ENCODE measurements at places on chromosomes 1 and 21.
A peak's percentile ranks its signal among the peaks of the same experiment; 100 is the strongest.

DNA sequence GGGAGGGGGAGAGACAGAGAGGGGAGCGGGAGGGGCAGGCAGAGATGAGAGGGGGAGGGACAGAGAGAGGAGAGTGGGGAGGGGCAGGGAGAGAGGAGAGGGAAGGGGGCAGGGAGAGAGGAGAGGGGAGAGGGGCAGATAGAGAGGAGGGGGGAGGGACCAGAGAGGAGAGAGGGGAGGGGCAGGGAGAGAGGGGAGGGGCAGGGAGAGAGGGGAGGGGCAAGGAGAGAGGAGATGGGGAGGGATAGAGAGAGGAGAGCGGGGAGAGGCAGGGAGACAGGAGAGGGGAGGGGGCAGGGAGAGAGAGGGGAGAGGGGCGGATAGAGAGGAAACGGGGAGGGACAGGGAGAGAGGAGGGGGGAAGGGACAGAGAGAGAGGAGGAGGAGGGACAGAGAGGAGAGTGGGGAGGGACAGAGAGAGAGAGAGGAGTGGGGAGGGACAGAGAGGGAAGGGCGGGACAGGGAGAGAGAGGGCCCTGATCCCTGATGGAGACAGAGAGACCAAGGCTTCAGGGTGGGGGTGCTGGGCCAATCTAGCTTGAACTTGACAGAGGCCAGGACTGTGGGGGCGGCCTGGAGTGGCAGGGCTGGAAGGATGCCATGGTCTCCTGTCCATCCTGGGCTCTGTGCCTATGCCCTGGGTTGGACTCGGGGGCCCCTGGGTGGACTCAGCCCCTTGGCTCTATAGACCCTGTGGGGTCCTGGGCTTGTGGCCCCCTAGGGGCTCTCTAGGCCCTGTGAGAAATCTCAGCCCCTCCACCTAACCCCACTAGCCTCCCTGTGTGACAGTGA lies 43.6 kb downstream of the DMRTB1 start:
- DNase-seq, result no peak

- no peak for DNase-seq
Measured at GRCh38 chr1:101203820-101204540, 32.8 kb upstream of the S1PR1 start.

GRCh38 chr1:234583755-234584419 lies 26.1 kb downstream of the IRF2BP2 start:
- DNase-seq, result no peak

DNA sequence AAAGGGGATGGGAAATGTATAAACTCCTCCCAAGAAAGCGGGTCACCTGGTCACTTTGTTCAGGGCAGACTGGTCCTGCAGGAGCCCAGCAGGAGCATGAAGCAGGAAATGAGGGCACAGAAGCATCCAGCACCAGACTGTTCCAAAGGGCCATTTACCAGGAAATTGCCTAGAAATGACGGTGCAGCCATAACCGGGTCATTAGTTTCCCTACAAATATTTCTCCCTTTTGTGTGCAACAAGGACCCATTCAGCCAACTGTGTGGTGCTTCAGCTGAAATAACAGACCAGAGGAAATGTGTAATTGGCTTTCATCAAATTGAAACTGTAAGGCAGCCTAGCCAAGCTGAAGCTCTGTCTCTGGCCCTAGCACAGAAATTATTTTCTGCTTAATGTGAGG lies 7.6 kb upstream of the CTTNBP2NL start:
- peak; percentile 13 for DNase-seq

DNA sequence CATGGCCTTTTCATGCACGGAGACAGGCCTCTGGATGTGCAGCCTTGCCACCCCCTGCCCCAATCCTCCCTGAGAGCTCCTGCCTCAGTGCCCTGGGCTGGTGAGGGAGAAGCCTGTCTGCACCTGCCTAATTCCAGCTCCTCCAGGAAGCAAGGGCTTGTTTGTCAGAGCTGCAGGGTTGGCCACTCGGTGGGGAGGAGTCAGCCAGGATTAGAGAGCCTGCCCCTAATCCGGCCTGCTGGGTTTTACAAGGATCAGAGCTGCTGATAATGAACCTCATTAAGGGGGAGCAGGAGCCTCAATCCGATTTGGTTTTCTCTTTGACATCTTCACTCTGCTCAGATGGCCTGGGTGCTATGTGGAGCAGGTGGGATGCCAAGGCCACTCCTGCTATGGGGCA lies 31.9 kb upstream of the LHX4 start:
- no peak for DNase-seq

DNA sequence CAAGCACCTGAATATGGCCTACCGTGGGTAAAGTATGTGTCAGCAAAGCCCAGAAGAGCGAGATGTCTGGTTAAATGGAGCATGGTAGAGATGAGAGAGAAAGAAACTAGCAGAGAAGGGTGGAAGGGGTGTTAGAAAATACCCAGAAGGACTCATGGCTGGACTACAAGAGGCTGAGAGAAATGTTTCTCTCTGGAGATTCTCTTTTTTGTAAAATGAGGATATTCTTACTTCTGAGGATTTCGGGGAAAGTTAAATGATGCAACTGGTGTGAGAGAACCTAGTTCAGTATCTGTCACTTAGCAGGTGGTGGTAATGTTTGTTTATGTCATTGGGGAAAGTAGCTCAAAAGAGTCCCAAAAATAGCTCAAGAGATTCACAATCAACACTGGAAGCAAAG lies 7.2 kb upstream of the EPS15 start:
- no peak for DNase-seq

DNA sequence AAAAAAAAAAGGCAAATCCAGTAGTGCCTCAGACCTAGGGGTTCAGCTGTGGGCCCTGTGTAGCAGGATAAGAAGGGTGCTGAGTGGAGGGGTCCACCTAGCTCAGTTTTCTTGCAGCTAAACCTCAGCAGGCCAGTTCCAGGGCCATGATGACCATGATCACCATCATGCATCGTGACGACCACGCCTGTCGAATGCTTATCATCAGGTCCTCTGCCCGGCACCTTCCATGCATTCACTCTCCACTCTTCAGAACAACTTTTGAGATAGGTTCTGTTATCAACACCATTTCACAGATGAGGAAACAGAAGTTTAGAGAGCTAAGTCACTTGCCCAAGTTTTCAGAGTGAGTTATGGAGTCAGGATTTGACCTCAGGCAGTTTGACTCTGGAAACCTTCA lies 54.9 kb downstream of the ACBD3 start:
- DNase-seq, result no peak

DNA sequence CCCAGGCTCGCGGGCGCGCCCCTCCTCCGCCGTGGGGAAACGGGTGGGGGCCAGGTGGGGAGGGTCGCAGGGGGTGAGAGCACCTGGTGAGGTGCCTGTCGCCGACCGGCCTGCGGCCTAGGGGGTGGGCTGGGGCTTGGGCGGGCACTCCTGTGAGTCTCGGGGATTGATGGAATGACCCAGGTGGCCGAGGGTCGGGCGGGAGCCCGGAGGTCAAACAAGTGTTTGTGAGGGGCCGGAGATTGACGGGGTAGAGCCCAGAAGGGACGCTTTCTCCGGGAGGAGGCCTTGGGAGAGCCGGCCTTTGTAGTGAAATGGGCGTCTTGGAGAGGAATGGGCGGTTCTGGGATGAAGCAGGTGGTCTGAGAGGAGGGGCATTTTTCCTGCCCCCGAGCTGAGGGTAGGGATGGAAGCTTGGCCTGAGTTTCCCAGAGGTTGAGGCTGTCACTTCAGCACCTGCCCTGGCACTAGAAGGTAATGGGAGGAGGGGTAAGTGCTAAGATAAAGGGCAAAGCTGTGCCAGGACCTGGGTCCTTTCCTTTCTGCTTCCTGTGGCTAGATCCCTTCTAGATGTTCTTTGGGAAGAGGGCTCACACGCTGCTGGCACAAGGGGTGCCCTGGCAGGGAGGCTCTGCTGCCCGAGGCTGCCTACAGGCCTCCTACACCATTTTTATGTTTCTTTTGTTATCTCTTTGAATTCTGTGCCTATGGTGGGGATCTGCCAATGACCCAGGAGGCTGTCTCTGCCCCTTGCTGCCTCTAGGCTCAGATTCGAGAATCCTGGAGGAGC lies 56.1 kb downstream of the NDUFS5 start:
- no peak for DNase-seq

- DNase-seq, result no peak
Measured at GRCh38 chr1:19138958-19139581, 71.0 kb downstream of the UBR4 start.

DNA sequence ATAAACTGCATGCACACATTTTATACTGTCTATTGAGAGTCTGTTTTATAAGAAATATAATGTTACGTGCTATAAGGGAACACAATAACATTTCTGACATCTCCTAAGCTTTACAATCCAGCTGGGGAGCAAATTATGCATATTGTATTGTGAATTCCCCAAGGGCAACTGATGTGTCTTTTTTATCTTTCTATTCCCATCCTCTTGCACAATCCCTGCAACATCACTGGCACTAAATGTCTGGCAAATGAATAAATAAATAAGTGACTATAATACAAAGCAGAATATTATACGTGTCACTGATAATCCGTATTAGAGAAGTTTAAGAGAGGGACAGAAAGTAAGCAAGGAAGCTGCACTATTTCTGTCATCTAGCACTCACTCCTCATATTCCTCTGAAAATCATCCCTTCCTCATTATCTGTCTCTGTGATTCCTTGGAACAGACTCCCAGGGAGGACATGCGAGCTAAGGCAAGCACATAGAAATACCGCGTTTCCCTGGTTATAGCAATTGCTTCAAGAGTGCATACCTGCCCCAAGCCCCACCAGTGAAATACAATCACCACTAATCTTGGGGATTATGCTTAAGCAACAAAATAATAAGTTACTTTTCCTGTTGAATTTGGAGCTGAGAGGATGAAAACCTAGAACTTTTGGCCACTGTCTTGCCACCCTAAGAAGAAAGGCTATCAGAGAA lies 205.4 kb downstream of the SMYD3 start:
- no peak for DNase-seq

DNA sequence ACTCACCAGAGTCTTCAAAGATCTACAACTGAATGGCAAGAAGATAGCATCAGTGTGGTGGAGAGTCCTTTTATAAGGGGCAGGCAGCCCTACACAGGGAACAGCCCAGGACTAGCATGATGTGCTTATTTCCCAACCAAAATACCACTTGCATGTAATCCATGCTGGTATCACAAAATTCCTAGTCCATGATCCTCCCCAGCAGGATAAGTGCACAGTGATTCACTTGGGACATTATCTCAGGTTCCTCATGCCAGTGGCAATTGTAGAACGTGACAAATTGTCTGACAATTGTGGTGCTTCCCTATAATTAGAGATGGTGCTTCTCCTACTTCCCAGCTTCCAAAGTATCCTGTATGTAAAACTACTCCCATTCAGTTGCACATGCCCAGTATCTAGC lies at the start of gene SPRR2G:
Gene SPRR2G (minus strand): TSS at position 45 of the 400 bp plus-strand sequence. CDS start 780 bp downstream, outside the sequence.
- no peak for DNase-seq

- no peak for DNase-seq
Measured at GRCh38 chr1:33443080-33443704, 12.3 kb upstream of the PHC2 start.

- DNase-seq, result no peak
Measured at GRCh38 chr1:1397839-1398523, 1.2 kb downstream of the CCNL2 start.

GRCh38 chr21:43304621-43305335 lies 122.2 kb downstream of the SIK1 start:
- DNase-seq, result no peak

DNA sequence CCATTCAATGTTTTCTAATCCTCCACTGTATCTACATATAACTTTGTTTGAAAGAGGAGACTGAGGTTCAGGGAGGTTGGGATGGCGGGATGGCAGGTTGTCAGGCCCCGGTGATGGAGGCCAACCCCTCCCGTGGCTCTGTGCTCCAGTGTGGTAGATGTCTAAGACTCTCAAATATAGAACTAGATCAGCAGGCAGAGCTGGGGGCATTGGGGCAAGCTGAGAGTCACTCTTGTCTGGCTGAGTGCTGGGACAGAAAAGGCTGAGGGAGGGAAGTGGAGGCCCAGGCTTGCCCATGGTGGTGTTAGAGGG lies 1.7 kb downstream of the IL6R start:
- no peak for DNase-seq

DNA sequence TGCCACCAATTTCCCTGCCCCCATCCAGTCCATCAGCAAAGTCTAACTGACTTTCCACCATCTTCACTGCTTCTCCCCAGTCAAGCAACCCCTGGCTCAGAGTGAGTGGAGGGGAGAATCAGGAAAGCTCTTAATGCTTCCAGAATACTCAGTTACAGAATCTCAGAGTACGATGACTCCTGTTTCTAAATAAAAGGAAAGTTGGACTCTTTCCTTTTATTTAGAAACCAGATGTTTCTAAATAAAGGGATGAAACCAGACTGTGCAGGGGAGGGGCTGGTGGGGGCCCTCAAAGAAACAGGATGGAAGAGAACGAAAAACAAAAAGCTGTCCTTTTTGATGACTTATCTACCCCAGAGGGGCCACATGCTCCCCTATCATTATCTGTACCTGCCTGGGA lies 85.2 kb upstream of the PPM1J start:
- no peak for DNase-seq

- no peak for DNase-seq
Measured at GRCh38 chr1:76161451-76161850, 86.9 kb downstream of the ST6GALNAC3 start.

DNA sequence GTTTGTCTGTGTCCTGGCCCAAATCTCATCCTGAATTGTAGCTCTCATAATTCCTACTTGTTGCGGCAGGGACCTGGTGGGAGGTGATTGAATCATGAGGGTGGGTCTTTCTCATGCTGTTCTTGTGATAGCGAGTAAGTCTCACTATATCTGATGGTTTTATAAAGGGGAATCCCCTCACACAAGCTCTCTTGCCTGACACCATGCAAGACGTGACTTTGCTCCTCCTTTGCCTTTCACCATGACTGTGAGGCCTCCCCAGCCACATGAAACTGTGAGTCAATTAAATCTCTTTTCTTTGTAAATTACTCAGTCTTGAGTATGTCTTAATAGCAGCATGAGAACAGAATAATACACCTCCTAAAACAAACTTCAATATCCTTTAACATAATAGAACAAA lies 1065.6 kb downstream of the PLA2G4A start:
- no peak for DNase-seq

GRCh38 chr1:160768295-160768657 lies 27.7 kb upstream of the LY9 start:
- no peak for DNase-seq

GRCh38 chr1:62573675-62574074 lies 23.6 kb upstream of the ANGPTL3 start:
- no peak for DNase-seq

- no peak for DNase-seq
Measured at GRCh38 chr1:68904477-68904876, 407.6 kb upstream of the DEPDC1 start.
